Left ventricle myocardium inferior (tissue), 1 donor: ENCODE measurements at places on chromosomes 2 and 18. TPM values are rescaled to one million over a fixed set of nuclear protein-coding genes. Genes with fewer than 3 reads are reported as not detected.

DNA sequence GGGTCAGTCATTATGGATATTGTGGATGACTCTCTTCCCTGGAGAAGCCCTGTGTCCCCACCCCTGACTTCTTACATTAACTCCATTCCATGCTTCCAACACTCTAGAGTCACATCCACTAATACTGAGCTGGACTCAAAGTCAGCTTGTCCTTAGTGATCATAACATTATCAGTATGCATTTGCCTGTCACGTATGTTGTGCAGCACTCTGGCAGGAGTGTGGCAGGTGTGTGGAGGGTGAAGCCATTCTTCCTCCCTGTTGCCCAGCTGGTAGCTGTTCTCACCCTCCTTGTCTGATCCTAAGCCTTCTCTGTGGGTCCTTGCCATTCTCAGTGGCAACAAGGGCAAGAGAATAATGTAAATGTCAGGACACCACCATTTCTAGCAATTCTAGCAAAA is 334.1 kb upstream of the RAB6C start:
- DNase-seq: no peak

Gene DNAJC5G
- total RNA-seq: 1.2 TPM

DNA sequence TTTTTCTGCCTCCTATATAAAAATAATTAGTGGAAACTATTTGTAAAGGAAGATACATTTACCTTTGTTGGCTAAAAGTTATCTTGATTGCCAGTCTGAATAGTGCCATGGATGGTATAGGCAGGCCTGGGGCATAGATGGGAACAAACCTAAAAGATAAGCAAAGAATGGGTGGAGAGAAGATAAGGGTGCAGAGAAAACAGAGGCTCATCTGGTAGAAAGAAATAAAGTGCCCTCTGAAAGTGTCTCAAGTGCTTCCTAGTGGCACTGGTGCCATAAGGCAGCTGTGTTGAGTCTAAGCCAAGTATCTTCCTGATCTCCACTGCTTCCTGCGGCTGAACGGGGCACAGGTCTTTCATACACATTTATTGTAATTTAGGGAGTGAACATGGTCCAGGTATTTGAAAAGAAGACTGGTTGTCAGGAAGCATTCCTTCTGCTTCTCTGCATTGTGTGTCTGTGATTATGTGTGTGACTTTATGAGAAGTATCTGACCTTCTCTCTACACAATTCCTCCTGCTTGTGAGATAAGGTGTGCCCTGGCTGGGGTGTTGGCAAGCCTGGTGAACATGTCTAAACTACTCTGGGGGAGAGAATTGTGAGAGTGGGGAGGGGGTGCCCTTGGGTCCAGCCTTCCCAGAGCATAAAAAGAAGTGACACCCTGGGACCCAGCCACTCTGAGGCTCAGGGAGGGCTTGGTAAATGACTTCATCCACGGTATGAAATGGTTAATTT is 280.5 kb downstream of the CAMKMT start:
- no peak for DNase-seq

Gene SERPINB10
- not detected for total RNA-seq

DNA sequence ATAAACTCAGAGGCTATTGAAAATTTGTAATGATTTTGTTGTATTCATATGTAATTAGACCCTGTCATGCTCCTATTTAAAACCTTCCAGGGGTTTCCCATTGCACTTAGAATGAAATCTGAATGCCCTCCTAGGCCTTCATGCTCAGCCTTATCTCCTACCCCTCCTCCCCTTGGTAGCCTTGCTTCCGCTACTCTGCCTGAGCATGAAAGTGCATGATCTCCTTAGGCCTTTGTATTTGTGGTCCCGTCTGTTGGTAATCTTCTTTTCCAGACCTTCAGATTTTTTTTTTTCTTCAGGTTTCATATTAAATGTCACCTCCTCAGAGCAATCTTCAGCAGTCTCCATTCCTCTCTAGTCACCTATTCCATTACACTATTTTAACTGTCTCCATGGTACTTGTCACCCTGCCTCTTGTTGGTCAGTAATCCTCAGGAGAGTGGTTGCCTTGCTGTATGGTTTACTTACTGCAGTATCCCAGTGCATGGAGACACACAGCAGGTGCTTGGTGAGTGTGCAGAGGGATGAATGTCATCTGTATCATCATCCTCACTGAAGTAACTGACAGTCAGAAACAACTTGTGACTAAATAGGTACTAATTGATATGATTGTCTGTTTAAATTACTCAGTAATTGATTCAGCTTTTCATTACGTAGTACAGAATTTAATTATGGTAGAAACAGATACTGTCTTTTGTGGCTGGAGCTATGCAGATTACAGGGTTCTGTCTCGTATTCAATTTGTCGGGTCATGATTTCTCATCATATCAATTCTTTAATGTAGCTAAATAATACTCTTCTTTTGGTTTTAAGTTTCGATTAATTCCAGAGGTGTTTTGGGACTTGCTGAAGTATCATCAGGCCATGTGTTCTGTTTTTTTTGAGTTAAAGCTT is 63.9 kb downstream of the PHLPP1 start:
- DNase-seq: no peak

Gene CIB4
- not detected for total RNA-seq

Gene GREB1
- 7.8 TPM for total RNA-seq

Gene ALK
- 0.14 TPM for total RNA-seq

GRCh38 chr2:210616074-210616473 is 59.7 kb downstream of the CPS1 start:
- DNase-seq: no peak

- DNase-seq: no peak
Measured at GRCh38 chr18:70260683-70261082, 28.2 kb upstream of the SOCS6 start.

Gene SERPINB11
- not detected for total RNA-seq

GRCh38 chr18:56559044-56559443 is 79.3 kb downstream of the TXNL1 start:
- DNase-seq: no peak

Gene MAP3K19
- total RNA-seq: not detected

GRCh38 chr18:69109686-69110085 is 291.0 kb upstream of the DOK6 start:
- DNase-seq: no peak

GRCh38 chr18:70636991-70637390 is 348.1 kb downstream of the SOCS6 start:
- DNase-seq: no peak

- DNase-seq: no peak
Measured at GRCh38 chr2:120480903-120481445, 135.0 kb downstream of the INHBB start.

DNA sequence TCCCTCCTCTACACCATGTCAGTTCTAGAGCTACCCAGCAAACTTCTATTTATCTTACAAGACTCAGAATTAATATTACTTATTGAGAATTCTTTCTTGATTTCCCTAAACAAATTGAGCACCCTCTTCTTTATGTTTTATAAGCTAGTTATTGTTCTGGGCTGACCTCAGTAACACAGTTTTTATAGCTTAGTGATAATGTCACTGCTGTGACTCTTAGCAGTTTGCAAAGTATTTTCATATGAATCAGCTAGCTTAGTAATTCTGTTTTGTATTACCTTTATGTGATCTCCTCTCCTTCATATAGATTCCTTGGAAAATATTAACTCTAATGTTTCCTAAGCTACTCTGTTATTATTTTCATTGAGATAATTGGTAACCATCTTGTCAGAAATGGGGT is 114.9 kb downstream of the PMS1 start:
- DNase-seq: no peak

Gene KCNG2
- total RNA-seq: not detected

Gene C1GALT1C1L
- 1.2 TPM for total RNA-seq

- no peak for DNase-seq
Measured at GRCh38 chr2:72562451-72563153, 263.2 kb downstream of the EXOC6B start.

DNA sequence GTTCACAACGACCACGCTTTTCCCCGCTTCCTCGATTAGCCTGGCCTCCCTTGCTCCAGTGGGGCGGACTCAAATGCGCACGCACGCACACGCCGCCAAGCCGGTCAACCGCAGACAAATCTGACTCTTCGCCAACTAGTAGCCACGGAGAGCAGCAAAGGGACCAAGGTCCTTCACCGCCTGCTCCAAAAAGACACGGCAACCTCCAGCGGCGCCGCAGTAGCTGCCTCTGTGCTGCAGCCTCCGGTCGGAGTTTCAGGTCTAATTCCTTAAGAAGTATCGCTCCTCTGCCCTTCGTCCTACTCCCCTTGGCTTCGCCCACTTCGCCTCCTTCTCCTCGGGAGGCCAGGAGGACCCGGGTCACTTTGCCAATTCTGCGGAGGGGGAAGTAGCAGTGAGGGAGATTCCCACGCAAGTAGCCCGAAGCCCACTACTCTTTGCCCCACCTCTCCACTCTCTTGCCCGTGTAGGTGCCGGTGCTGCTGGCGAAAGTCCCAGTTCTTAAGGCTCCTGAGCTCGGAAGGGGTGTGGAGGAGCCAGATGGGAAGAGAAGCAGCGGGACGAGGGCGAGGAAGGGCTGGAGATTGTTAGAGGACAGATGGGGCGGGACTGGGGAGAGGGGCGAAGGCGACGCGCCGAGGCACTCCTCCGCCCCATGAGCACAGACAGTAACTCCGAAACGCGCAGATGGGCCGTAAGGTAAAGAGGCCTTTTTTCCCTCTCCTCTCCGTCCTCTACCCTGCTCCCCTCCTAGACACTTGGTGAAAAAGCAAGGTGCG is 615 bp downstream of the AKAIN1 start:
- peak; percentile 11 for DNase-seq

Gene ADNP2
- total RNA-seq: 7.5 TPM

- DNase-seq: no peak
Measured at GRCh38 chr2:38549071-38549704, 53.5 kb downstream of the HNRNPLL start.

DNA sequence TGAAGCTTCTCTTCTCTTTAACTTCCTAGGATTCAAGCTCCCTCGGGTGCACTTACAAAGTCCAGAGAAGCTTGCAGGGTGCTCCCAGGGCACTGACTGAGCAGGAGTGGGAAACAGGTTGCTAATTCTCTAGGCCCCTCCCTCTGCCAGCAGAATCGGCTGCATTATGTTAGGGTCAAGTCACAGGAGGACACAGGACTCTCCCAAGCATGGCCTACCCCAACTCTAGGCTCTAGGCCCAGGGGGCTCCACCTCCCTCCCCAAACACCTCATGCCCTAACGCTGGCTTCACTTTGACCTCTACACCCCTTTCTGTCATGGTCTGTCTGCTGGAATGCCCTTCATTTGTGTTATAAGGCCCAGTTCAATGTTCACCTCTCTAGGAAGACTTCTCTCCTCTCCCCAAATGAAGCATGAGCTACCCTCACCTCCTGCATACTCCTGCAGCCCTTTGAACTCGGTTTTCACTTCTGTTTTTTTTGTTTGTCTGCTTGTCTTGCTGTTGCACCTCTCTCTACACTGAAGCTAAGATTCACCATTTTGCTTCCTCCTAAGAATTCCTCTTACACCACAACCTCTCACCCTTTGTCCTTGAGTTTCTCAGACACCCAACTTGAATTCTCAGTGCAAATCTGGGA is 521.8 kb upstream of the ID2 start:
- DNase-seq: no peak

GRCh38 chr2:72128843-72129227 is 18.8 kb downstream of the CYP26B1 start:
- no peak for DNase-seq

DNA sequence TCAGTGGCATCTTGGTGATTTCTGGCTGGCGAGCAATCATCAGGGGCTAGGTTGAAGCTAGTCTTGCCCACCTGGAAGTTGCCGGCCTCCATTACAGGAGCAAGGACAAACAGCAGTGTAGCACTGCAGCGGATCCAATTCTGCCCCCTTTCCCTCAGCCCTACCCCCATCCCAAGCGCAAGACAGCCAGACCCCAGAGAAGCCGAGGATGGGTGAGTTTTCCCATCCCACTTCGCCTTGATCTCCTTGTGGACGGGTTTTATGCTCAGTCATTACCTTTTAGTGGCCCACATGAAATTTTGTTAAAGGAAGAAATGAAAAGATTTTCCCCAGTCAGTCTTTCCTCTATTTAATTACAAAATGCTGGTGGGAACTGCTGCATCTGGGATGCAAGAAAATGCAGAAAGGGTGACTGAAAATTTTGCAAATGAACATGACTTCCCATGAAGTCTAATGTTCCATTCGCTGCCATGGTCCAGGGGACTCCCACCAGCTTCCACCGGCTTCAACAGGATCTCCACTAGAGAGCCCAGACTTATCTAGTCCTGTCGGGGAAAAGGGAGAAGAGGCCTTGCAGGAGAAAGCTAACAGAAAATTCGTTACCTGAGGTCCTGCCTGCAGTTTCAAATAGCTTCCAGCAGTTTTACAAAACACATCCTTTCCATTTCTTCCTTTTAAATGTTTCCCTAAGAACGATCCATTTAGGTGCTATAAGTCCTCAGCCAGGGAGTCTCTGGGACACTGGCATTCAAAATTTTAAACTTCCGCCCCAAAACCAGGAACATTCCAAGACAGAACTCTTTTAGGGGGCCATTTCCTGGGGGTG is 1.9 kb upstream of the HOXD9 start:
- DNase-seq: no peak

DNA sequence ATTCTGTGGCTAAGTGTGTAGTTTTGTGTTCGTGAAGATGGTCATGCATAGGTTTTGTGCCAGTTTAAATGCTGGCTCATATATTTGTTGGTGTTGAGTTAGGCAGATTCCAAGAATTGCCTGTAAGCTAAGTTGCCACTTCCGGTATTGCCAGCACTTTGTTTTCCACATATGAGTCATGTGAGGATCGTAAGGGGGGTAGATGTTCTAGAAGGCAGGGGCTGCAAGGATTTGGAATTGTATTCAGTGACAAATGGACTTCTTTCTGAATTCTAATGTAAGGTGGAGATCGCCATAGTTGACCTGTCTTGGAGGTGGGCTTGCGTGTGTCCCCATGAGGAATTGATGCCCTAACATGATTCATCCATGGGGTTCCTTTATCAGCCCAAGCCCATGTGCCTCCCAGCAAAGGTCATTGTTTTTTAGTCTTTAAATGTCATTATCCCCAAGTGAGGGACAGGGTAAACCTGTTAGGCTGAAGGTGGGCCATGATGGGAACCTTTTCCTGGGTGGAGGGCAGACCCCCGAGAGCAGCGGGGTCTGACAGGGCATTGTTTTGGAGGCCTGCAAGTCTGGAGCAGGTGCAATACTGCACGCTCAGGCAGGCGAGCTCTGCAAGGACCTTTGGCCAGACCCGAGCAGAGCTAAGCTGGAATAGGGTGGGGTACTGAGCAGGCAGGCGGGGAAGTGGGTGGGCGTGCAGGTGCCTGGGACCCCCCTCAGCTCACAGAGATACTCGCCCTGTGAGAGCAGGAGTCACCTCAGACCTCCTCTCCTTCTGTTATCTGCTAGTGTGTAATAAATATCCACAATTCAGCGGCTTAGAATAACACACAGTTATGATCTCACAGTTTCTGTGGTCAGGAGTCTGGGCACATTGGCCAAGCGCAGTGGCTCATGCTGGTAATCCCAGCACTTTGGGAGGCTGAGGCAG is 77.4 kb downstream of the LRRFIP1 start:
- no peak for DNase-seq

- DNase-seq: no peak
Measured at GRCh38 chr18:9096007-9096371, 6.5 kb upstream of the NDUFV2 start.

- no peak for DNase-seq
Measured at GRCh38 chr2:202822411-202822810, 49.2 kb downstream of the ICA1L start.

Gene SLC19A3
- 0.74 TPM for total RNA-seq
